ENCODE measurements at places on chromosomes 3 and 15.

GRCh38 chr3:132595014-132595413, 2.1 kb upstream of the ACKR4 start:
- DNase-seq, result no peak

DNA sequence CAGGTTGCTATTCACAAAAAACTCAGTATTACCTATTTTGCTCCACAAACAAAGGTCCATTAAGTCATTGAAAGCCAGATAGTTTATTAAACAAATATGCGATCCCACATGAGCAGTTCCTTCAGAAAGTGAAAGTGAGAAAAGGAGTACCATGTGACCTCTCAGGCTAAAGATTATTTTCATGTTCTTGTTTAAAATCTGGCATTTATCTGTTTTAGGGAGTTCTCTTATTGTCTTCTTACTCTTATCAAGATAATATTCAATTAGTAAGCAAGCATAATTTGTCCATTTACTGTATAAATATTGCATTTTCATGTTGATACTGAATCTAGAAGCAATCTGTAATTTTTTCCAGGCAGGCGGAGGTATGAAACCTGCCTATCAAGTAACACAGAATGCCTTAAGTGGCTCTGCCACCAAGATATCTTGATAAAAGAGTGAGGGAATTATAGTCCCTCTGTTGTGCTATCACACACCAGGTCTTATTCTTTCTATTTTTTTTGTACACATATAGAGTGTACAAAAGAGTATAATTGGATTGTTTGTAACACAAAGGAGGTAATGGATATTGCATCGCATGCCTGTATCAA, 20.1 kb upstream of the PLSCR5 start:
- DNase-seq, result no peak

DNA sequence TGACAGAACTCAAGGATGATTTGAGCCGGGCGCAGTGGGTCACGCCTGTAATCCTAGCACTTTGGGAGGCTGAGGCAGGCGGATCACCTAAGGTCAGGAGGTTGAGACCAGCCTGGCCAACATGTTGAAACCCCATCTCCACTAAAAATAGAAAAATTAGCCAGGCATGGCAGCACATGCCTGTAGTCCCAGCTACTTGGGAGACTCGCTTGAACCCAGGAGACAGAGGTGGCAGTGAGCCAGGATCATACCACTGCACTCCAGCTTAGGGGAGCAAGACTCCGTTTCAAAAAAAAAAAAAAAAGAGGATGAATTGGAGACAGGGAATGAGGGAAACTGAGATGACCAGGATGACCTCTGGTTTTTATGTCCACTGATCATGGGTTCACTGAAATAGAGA, 60.4 kb upstream of the CDIN1 start:
- no peak for DNase-seq

- no peak for DNase-seq
Observed at GRCh38 chr15:98866511-98866910, 141.1 kb downstream of the PGPEP1L start.

DNA sequence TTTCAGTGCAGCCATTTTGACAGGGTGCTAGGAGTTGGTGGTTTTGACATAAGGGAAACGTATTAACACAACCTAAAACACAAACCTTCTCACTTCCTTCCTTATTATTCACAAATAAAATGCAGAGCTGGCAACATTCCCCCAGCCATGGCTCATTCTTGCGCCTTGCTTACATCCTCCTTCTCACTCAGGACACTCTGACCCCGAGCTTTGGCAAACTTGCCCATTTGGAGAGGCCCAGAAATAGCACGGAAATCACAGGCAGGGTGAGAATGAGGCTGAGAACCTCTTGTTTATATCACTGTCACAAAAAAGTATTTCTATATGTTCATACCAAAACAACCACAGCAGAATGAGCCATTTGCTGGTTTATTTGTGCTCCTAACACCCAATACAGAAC, 244.3 kb downstream of the NTRK3 start:
- no peak for DNase-seq

DNA sequence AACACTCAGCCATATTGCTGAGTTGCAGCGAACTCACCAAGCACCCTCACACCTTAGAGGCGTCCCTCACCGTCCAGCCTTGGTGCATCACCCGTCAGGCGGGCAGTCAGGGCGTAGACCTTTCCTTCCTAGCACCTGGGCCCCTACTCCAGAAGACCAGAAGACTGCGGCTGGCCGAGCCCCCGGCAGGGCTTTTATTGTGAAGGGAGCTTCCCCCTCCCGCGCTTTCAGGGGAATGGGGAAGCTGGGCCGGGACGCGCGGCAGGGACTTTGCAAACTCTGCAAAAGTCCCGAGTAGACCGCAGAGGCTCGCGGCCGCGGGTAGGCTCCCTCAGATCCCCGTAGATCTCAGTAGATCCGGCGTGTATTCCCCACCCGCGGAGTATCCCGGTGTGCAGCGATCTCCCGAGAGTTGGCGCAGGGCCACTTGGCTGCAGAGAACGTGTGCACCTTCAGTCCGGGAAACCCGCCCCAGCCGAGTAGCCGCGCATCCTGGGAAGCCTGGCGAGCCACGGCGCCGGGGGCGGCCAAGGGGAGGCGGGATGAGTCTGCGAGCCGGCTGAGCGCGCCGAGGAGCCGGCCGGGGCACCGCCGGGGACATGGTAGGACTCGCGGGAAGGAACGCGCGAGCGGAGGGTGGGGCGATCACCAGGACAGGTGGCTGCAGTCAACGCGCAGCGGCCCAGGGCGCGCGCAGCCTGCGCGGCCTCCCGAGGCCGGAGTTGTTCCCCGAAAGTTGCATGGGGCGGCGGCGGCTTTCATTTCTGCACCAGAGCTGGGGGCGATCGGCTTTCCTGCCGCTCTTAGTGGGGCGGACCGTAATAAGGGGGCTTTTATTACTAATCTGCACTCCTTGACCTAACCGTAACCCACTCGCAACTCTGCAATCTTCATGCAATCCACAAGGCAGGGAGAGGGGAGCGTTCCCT, at the start of gene GASK1A:
Gene GASK1A (plus strand): TSS at position 268 of the 929 bp plus-strand sequence. CDS start 332 bp downstream, at position 600.
- no peak for DNase-seq

GRCh38 chr3:61357902-61358301, 106.7 kb upstream of the FHIT start:
- no peak for DNase-seq

- DNase-seq, result no peak
Observed at GRCh38 chr3:107913701-107914100, 177.1 kb downstream of the CD47 start.

DNA sequence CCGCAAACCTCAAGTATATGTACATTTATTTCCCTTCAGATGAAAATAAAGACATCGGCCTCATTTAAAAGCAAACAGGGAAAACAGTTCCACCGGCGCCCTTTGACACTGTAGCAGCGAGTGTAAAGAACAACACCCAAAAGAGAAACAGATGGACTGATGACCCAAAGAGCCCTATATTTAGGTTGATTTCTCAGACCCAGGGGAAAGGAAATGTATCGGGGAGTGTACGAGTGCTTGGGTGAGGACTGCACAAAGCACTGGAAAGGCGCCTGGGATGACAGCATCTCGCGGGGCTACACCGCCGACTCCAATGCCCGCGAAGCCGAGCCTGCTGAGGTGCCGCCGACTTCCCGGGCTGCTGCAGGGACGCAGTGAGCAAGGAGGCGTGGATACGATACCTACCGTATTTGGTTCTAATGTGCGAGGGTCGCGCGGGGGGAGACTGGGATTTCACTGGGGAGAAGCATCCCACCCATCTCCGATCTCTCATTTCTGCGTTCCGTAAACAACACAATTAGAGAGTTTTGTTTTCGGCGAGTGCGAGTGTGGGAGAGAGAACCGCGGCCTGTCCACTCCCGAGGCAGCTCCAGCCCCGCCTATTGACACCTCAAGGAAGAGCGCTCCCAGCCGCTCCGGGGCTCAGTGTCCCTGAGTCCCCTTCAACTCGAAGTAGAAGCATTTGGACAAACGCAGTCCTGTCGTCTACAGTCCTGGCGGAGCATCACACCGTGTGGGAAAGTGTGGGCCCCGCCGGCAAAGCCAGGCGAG, 2.0 kb downstream of the MECOM start:
- no peak for DNase-seq

GRCh38 chr15:72180761-72181324, 16.7 kb downstream of the GRAMD2A start:
- DNase-seq, result no peak

DNA sequence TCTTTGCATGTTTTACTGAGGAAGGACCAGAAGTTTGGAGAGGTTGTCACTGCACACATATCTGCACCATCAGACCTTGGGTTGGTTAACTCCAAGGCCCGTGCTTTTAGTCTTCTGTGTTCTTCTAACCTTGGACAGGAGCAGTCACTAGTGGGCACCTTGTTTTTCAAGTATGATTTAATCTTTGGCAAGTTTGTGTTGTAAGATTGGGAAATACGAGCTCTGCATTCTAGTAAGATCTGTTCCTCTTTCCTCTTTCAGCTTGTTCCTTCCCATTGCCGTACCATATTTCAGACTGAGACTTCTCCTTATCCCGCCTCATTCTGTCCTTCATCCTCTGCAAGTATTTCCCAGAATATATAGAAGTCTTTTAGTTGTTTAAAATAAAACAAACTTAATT, 5.1 kb downstream of the TMOD2 start:
- DNase-seq, result no peak

DNA sequence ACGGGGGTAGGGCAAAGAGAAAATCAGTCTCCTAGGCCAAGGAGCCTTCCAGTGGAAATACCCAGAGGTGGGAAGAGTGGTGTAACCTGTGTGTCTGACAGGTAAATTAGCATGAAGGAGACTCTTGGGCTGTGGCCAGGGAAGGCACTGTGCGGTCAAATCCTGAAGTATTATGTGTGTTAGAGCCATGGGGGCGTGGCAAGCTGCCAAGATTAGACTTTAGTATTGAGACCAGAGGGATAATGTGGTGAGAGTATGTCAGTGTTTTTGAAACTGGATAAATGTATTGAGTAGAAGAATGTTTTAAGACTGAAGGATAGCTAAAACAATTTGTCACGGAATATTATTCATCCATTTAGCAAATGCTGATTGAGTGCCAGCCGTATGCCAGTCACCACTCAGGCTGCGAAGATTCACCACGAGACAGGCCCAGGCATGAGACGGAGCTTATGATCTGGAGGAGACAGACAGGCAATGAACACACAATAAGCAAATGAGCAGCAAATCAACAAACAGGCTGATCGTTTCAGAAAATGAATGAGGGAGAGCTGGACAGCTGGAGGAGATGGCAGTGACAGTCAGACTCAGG, 445.9 kb downstream of the MCTP2 start:
- peak; percentile 72 for DNase-seq

DNA sequence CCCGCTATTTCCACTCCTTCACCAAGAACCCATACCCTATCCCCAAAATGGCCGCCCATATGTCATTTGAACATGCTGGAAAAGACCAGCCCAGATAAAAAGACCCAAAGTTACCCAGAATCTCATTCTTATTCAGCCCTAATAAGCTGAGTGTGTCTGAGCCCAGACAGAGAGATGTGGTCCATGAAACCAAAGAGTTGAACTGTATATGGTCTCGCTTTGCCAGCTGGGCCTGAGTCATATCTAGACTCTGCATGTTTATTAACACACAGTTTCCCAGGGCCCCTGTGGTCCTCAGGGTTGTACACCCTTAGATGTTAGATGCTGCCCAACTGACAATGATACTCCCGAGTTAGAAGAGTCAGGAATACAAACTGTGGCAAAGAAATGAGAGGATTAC, 201.9 kb upstream of the STRIT1 start:
- no peak for DNase-seq

DNA sequence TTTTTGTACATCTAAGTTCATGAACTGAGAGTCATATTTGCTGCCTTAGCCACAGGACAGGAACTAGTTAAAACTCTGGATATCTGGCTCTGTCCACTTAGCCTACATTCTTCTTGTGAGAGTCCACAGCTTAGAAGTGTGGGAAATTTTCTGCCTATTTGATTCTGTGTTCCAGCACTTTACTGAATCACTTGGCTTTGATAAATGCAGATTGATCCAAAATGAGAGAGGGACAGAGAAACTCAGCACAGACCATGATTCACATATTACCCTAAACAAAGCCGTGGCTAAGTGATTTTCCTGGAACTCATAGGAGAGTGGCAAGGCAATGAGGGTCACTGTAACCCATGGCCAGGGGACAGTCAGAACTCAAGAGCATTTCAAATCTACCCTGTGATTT, 87.5 kb upstream of the CADPS start:
- DNase-seq, result no peak

GRCh38 chr15:58426501-58426900, 5.3 kb upstream of the LIPC start:
- DNase-seq, result no peak

GRCh38 chr3:123813876-123814275, 70.3 kb downstream of the MYLK start:
- DNase-seq, result no peak

DNA sequence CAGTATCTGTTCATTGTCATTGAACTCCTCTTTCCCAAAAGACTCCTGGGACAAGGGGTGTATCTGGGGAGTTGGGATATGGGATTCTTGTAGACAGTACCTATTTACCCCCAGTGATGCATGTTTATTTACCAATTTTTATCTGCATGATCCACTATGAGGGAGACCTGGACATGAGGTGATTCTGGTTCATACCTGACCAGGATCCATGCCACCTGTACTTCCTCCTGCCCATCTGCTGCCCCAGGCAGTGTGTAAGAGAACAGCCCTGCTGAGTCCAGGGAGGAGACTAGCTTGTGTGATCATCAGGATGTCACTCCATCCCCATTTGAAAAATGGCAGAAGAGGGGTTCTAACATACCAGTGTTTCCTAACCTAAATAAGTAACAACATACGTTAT, 3.1 kb upstream of the TPRG1 start:
- DNase-seq, result no peak

DNA sequence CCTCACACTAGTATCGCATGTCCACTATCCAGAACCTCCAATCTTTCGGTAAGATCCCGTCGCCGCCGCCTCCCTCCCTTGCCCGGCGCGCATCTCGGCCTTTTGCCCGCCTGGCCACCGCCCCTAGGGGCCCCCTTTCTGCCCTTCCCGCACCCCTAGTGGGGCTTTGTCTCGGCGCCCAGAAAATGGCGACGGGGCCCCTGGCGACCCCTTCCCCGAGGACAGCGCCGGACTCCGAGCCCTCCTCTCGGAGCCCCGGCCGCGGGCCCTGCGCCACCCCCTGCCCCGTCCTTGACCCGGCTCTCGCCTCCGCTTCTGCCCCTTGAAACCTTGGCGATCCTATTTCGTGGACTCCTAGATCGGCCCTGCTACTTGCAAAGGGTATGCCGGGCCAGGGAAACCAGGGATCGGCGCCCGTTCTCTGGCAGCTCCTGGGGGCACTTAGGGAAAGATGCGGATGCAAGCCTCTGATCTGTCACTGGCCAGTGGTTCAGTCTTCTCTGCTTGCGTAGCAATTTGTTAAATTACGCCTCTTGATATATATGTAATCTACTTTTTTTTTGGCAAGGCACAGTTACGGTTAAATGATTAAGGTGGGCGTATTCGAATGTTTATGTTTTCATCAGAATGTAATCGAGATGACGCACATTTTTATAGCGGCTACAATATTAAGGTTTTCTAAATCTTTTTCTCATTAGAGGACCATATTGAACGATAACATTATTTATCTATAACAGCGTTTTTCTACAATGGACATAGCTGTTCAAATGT, 603 bp downstream of the EIF1B start:
- DNase-seq, result no peak

- DNase-seq, result no peak
Observed at GRCh38 chr3:27509376-27509775, 25.2 kb upstream of the SLC4A7 start.

GRCh38 chr3:86249833-86250232, 741.1 kb downstream of the VGLL3 start:
- DNase-seq, result no peak

GRCh38 chr3:23654571-23654970, 151.2 kb upstream of the UBE2E1 start:
- no peak for DNase-seq

- DNase-seq, result no peak
Observed at GRCh38 chr3:47370887-47371697, 9.7 kb upstream of the PTPN23 start.
